CD4-positive, alpha-beta T cell treated with Interleukin-15 for 1 hour (primary cell): ENCODE measurements at places on chromosomes 16 and 17.

GRCh38 chr17:36747861-36748260, 146.5 kb downstream of the MRM1 start:
- no peak for DNase-seq

- no peak for DNase-seq
These were observed 74.1 kb downstream of the NT5M start for GRCh38 chr17:17377071-17377967.

DNA sequence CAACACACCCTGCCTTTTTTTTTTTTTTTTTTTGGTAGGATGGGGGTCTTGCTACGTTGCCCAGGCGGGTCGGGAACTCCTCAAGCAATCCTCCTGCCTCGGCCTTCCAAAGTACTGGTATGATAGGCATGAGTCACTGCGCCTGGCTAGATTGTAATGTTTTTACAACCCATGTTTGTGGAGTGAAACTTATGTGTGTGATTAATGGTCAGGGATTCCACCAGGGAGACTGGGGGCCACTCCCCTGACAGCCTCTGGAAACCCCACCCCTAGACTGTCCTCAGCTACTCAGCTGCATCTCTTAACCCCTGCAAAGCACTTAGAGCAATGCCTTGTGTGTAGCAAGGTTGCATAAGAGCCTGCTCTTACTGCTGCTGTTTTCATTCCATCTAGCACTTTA, 220.5 kb downstream of the PARN start:
- no peak for DNase-seq

DNA sequence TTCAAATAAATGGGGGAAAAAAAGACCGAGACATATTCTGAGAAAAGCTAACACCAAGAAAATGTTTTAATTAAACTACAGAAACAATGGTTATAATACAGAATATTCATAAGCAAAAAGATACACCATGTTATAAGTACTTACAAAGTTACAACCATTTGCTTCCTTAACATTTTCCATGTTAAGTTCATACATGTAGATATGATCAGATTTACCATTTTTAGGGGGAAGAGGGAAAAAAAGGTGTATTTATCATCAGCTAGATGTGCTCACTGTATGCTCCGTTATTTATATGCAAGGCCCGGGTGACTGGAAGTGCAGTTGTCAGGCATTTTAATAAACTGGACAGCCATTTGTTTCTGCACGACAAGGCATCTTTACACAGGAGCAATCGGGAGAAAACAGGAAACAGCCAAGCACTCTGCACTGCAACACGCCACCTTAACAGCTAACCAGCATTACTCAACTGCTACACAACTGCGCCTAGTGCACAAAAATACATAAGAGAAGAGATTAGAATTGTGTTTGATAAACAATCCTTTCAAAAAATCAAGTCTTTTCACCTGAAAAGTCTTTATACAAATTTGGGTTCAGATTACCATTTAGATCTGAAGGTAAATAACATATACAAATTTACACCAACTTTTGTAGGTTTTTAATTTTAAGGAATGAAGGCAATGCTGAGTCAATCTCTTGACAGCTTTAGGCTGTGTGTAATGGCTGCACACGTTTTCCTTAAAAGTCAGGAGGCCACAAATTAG, 2.9 kb downstream of the SRSF2 start:
- DNase-seq: no peak

GRCh38 chr16:7849841-7850240, 517.2 kb downstream of the RBFOX1 start:
- DNase-seq: no peak

DNA sequence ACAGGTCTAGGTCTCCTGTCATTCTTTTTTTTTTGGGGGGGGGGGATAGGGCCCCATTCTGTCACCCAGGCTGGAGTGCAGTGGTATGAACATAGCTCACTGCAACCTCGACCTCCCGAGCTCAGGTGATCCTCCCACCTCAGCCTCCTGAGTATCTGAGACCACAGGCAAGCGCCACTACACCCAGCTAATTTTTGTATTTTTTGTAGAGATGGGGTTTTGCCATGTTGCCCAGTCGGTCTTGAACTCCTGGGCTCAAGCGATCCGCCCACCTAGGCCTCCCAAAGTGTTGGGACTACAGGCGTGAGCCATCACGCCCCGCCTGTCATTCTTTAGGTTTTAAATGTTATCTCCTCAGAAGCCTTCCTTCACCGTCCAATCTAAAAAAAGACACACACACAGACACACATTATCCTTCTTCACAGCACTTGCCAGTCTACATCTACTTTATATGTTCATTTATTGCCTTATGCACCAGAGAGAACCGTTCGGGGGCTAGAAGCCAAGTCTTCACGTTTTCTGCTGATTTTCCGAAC, 694 bp downstream of the MRPL27 start:
- no peak for DNase-seq

GRCh38 chr17:77189148-77189547, 48.4 kb downstream of the SEC14L1 start:
- no peak for DNase-seq

DNA sequence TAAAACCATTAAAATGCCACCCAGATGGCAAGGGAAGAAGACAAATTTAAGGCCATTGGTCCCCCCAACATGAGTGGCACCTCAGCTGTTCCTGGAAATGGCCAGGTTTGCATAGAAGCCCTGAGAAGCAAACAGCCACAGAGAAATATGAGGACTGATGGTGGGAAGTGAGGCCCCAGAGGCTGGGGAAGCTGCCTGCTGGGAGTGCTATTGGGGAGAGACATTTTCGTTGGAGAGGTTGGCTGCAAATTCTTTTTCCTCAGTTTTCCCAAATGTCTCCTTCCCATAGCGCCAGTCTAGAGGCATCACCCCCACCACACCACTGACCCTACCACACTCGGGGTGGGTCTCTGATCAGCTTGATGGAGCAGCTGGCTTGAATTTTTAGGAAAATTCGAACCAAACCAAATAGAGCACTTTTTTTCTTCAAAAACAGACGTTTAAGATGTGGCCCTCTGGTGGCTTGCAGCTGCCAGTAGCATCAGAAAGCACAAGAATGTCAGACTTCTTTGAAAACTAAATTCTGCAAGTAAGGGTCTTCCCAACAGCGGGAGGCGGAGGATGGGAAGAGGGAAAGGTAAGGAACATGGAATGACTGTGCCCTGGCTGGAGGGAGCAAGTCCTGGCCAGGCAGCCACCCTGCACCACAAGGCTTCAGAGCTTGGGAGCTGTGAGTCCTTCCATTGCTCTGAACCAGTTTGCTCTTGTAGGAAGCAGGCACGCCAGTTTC, 13.2 kb upstream of the SLC12A3 start:
- no peak for DNase-seq
